ENCODE measurements at places on chromosomes 3 and 15.

DNA sequence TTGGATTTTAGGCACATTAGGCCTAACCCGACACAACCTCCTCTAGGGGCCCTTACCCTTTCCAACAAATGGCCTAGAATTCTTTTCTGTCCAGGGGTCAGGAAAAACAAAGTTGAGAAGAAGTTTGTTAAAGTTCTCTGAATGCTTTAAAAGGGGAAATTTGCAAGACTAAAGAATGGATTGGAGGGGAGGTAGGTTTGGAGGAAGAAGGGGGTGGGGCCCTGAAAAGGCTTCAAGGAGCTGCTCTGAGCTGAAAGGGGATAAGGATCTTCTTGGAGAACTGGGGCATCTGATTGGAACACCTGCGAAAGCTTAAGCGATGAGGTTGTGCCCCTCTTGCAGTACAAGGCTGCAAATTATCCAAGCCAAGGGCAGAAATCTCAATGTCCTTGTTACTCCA lies 3.9 kb upstream of the SENP2 start:
- no peak for DNase-seq

DNA sequence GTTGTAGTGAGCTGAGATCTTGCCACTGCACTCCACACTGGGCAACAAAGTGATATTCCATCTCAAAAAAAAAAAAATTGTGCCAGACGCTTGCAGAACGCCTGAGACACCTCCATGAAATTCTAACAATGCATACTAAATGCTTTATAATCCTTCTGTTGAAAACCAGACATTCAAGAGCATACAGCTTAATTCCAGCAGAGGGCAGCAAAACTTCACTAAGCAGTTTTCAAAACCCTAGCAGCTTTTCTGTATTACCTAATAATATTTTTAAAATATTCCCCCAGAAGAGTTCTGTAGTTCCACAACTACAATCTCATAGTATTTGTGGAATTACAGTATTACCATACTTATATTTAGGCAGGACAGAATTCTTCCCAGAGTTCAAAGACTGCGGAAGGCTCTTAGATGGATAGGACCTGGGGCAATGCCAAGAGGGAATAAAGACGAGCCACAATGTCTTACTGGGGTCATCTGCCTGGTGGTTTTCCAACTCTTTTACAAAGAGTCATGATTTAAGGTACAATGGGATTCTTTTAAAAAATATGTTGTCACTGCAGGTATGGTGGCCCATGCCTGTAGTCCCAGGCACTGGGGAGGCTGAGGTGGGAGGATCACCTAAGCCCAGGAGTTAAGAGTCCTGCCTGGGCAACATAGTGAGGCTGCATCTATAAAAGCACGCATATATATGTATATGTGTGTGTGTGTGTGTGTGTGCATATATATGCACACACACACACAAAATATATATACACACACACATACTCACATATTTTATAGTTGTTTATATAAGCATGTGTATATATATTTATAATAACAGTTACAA lies 19.6 kb upstream of the TASOR start:
- peak; percentile 45 for DNase-seq

DNA sequence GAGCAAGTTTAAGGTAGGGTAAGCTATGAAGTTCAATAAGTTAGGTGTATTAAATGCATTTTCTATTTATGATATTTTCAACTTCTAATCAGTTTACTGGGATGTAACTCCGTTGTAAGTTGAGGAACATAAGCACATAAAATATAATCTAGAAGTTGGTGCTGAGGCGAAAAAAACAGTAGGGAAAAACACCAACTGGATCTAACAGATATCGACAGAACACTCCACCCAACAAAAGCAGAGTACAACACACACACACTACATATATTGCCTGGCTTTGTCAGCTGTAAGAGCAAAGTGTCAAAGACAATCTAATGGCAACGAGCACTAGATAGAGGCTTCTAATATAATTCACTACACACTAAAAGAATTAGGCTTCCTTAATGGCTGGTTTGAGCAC lies 8.4 kb downstream of the PIK3R4 start:
- DNase-seq, result no peak

DNA sequence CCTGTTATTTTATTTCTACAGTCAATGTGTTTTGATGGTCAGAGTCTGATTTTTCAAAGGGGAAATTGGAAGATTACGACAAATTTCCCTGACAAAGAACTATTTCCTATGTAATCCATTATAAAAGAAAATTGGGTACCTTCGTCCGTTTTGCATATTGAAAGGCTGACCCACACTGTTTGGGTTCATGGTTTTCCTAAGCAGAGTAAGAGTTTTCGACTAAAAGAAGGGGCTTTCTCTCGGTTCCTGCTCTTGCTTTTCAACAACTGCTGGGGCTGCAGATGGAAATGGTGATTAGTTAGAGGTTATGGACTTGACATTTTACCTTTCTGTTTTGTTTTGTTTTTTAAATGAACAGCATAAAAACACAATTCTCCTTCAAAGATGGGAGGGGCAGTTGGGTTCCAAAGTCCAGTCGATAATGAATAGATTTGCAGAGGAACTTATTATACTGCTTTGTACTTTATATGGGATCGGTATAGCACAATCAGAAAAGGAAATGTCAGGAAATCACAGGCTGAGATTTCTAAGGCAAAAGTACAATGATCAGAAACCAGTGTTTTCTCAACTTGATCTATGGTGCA lies 978 bp downstream of the KCNMB2 start:
- no peak for DNase-seq

DNA sequence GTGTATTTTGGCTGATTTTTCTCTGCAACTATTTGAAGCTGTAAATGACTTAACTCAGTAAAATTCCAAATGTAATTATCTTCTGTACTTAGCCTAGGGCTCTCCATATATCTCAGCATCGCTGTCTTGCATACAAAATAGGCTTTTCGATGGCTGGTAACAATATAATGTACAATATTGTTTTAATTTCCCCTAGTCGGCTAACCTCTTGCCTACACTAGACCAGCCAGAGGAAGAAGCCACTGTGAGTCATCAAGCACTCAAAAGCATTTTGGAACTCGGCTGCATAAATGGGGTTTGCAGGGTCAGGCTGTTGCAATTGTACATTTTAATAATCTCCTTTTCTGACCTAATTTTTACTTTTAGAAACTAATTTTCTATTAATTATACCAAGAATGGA lies 583.8 kb downstream of the FOXP1 start:
- DNase-seq, result no peak

DNA sequence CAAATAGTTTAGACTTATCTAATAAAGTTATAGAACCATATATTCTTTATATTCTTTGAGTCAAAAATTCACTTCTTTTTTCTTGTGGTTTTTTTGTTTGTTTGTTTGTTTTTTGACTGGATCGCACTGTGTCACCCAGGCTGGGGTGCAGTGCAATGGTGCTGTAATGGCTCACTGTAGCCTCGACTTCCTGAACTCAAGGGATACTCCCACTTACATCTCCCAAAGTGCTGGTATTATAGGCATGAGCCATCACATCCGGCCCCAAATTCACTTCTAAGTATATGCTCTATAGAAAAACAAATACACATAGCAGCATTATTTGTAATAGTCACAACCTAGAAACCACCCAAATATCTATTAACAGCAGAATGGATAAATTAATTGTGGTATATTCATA lies 13.7 kb upstream of the SLTM start:
- no peak for DNase-seq

GRCh38 chr15:80744415-80744814 lies 34.8 kb upstream of the CEMIP start:
- no peak for DNase-seq

GRCh38 chr3:29871087-29871486 lies 590.2 kb downstream of the RBMS3 start:
- no peak for DNase-seq

DNA sequence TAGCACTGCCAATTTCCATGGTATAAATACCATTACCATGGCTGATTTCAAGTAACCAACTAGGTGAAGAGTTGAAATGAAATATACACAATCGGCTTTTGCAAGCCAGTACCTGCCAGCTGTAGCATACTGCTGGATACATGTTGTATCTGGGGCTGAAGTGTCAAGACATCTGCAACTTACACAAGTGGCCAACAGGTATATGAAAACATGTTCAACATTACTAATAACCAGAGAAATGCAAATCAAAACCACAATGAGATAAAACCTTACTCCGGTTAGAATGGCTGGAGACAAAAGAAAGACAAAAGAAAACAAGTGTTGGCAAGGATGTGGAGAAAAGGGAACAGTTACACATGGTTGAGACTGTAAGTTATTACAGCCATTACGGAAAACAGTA lies 11.6 kb downstream of the ATOSA start:
- DNase-seq, result no peak

DNA sequence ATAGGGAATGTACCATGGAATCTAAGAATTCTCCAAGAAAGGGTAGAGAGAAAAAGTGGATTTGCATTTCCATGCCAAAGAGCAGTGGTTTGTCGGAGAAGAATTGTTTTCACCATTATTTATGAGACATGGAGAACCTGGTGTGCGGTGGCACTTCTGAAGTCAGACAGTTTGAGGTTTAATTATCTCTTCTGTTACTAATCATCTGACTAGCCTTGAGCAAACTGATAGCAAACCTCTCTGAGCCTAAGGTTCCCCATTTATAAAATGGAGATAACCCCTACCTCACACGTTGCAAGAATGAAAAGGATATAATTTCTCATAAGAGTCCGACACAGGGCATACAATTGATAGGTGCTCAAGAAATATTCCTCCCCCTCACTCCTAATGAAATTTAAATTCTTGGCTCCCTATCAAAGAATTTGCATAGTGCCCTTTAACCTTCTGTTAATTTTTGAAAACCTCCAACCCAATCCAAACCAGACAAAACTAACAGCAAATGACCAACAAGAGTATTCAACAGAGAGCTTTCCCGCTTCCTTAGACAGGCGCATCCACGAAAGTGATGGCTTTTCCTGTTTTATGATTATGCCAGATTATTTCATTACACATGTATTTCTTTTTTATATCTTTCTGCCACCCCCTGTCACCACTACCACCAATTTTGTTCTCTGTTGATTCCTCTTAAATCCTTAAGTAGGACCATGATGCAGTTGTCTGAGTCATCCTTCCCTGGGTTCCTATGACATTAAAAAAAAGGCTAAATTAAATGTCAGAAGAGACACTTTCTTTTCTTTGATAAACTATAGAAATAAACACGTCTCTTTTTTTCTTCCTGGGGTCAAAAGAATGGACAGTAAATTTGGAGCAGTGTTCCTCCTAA lies 28.5 kb downstream of the TMEM212 start:
- no peak for DNase-seq

GRCh38 chr3:72481542-72481941 lies 366.7 kb downstream of the SHQ1 start:
- no peak for DNase-seq

- no peak for DNase-seq
Observed at GRCh38 chr15:52567871-52568600, 794 bp downstream of the ARPP19 start.

GRCh38 chr15:41969851-41970431 lies 2.4 kb downstream of the EHD4 start:
- no peak for DNase-seq

DNA sequence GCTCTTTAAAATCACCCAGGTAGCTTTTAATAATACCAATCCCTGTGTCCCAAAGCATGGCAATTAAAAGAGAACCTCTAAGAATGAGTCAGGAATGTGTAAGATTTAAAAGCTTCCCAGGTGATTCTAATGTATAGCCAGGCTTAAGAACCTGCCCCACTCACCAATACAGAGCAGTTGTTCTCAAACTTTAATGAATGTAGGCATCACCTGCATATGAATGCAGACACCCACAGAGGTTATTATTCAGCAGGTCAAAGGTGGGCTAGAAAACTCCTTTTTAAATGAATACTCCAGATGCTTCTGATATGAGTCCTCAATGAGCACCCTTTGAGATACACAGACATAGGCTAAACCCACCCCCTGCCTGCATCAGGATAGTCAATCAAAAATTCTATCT lies 298.1 kb upstream of the KCNMB2 start:
- no peak for DNase-seq

DNA sequence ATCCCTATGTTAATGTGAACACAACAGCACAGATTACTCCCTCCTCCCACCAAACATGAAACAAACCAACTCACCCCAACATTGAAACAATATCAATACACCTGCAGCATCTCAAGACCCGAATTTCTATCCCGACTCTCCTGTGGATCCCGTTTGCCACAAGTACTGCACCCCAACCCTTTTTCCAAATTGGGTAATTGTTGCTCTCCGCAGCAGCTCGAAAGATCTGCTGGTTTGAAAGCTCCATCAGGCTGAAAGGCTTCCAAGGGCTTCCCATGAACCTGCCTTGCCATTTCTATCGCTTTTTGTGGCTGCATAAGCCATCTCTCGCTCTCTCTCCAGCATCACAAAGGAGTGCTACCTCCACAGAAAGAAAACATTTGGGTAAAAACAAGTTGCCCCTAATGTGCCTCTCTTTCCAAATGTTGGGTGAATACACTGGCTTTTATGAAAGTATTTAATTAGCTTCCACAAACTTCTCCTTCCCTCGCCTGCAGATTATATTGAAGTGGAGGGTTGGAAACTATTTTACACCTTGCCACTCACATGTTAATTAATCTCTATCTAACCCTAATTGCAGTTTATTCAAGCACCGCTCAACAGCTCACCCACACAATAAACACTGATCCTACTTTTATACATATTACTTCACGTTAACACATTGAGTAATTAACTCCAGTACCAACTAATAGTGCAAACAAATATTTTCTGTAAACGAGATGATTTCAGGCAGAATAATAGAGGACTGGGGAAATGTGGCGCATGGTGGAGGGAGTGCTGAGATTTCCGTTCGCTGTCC lies 2.5 kb upstream of the FEZF2 start:
- no peak for DNase-seq

GRCh38 chr15:68421798-68422402 lies 10.1 kb downstream of the ITGA11 start:
- DNase-seq, result no peak

DNA sequence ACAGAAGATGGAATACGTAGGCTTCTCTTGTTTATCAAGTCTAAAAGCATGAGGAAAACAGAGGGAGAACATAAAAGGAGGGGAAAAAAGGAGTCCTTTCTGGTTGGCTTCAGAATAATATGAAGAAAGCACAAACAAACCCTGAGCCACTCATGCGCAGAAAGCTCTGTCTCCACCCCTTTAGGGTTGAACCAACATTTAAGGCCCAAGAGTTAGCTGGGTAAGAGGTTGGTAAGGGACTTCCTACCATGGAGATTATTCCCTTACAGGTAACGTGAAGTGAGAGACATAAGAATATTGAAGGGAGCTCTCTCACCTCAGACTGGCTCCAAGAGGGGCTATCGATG lies 145.3 kb downstream of the RORA start:
- no peak for DNase-seq

- no peak for DNase-seq
Observed at GRCh38 chr15:50148362-50148963, 29.4 kb upstream of the ATP8B4 start.

DNA sequence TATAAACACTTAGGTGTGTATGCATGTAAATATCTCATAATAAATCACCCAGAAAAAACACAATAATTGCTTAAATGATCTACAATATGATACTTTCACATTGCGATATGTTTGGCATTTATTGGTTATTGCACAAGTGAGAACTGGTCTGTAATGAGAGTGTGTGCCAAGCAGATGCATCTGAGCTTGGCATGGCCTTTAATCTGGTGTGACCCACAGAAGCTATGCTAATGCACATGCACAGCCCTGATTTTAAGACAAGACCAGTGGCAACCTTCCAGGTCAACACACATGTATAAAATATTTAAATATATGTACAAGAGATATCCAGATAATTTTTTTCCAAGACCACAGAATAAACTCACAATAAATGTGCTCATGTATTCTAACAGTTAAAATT lies 42.7 kb downstream of the C2CD4A start:
- DNase-seq, result no peak

- no peak for DNase-seq
Observed at GRCh38 chr3:138974462-138974861, 27.4 kb downstream of the FOXL2NB start.

GRCh38 chr3:101027286-101027685 lies 34.1 kb upstream of the ABI3BP start:
- DNase-seq, result no peak
